Smooth muscle cell of the pulmonary artery (primary cell): ENCODE measurements at places on chromosomes 1 and 21. TPM values are rescaled to one million over a fixed set of nuclear protein-coding genes. Genes with fewer than 3 reads are reported as not detected.

KRTAP19-1 gene
- total RNA-seq, result not detected in 2 replicates

BRDT gene
- not detected in 2 replicates for total RNA-seq

TDRD5 gene
- total RNA-seq, result not detected in 2 replicates

HRNR gene
- not detected in 2 replicates for total RNA-seq

PCNT gene
- 25.9 and 32.3 TPM in 2 replicates for total RNA-seq

OR2L13 gene
- not detected in 2 replicates for total RNA-seq

SPRR3 gene
- not detected in 2 replicates for total RNA-seq

FAM110D gene
- not detected in 2 replicates for total RNA-seq

RNU1-1 gene
- total RNA-seq, result under 0.01 TPM in 2 replicates

MAN1C1 gene
- 5.8 and 13.4 TPM in 2 replicates for total RNA-seq

COG2 gene
- total RNA-seq, result 16.9 TPM in 2 replicates

LRRC53 gene
- total RNA-seq, result not detected in 2 replicates

GBP7 gene
- not detected in 2 replicates for total RNA-seq

LYPD8 gene
- total RNA-seq, result 0.10 TPM in 1 of 2 replicates, not detected in the other

LCE3E gene
- total RNA-seq, result not detected in 2 replicates

SCP2 gene
- 136 and 137 TPM in 2 replicates for total RNA-seq

CSMD2 gene
- total RNA-seq, result 8.5 and 14.4 TPM in 2 replicates

FMOD gene
- 11.8 and 32.6 TPM in 2 replicates for total RNA-seq

NTMT2 gene
- total RNA-seq, result not detected in 2 replicates

CD52 gene
- total RNA-seq, result not detected in 2 replicates

C1orf185 gene
- total RNA-seq, result not detected in 2 replicates

F13B gene
- total RNA-seq, result not detected in 2 replicates

IVL gene
- not detected in 2 replicates for total RNA-seq

ZBTB8A gene
- 6.9 and 7.2 TPM in 2 replicates for total RNA-seq

KANK4 gene
- total RNA-seq, result 0.07 and 5.3 TPM in 2 replicates

ALX3 gene
- not detected in 2 replicates for total RNA-seq

CD48 gene
- not detected in 2 replicates for total RNA-seq
